ENCODE measurements at places on chromosomes 12 and 14.
A peak's percentile ranks its signal among the peaks of the same experiment; 100 is the strongest.

- no peak for DNase-seq
Observed at GRCh38 chr12:101799774-101800173, 31.0 kb downstream of the GNPTAB start.

GRCh38 chr12:13099844-13100604 lies 3.4 kb downstream of the GSG1 start:
- no peak for DNase-seq

DNA sequence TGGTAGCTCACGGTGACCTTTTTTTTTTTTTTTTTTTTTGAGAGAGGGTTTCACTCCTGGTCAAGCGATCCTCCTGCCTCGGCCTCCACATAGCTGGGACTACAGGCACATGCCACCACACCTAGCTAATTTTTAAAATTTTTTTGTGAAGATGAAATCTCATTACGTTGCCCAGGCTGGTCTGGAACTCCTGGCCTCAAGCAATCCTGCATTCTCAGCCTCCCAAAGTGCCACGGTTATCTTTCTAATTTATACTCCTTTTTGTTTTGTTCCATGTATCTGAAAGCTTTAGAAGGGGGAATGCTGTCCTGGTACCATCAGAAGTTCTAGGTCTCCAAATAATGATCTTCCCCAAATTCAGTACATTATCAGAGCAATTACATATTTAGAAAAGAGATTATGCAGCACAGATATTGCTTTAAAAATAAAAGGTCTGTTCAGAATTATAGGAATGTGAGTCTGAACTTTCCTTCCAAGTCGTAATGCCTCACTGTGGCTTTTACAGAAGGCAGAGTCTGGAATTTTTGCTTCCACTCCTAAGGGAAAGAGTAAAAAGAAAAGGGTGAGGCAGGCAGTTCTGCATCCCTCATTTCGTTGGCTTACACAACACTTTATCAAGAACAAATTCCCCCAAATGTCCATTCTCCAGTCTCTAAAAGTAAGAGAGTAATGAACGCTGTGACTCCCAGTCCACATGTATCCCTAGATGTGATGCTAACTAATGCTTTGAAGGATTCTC lies 73.0 kb downstream of the GCH1 start:
- DNase-seq, result no peak

DNA sequence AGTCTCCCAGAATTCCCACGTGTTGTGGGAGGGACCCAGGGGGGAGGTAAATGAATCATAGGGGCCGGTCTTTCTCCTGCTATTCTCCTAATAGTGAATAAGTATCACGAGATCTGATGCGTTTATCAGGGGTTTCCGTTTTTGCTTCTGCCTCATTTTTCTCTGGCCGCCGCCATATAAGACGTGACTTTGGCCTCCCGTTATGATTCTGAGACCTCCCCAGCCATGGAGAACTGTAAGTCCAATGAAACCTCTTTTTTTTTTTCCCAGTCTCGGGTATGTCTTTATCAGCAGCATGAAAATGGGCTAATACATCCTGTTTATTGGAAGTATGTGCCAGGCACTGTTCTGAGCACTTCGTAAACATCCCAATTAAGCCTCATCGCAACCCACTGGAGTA lies 788 bp downstream of the KRT72 start:
- no peak for DNase-seq

DNA sequence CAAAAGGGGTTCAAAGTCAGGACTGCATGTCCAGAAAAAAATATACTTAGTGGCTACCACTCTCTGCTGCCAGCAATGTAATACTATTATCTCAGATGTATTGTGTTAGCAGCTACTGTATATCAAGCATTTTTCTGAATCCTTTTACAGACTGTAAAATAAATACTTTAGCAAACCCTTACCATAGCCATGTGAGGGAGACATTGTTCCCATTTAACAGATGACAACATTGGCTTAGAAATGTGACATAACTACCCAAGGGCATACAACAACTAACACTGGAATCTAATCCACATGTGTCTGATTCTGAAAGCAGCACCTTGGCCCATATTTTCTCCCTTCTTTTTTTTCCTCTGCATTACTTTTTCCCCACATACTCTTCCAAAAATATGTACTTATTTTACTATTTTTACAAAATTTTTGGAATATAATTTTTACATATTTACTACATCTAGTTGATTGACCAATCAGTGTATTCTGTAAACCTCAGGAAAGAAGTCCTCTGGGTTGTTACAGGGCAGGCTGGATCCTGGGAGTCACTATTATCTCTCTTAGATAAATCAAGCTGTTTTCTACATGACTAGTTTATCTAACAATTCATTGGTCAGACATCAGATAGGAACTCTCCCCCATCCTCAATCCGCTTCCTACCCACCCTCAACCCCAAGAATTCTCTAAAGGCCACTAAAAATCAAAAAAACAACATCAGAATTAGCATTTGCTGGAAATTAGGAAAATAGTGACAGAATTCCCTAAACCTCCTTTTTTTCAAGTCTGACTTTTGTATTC lies 154.1 kb downstream of the BTG1 start:
- DNase-seq, result no peak

- DNase-seq, result no peak
Observed at GRCh38 chr12:64016521-64016920, 172.0 kb downstream of the SRGAP1 start.

- DNase-seq, result no peak
Observed at GRCh38 chr14:22897357-22897756, 14.3 kb downstream of the REM2 start.

- DNase-seq, result peak; percentile 61
Observed at GRCh38 chr14:90235179-90235976, 21.0 kb upstream of the PSMC1 start.

DNA sequence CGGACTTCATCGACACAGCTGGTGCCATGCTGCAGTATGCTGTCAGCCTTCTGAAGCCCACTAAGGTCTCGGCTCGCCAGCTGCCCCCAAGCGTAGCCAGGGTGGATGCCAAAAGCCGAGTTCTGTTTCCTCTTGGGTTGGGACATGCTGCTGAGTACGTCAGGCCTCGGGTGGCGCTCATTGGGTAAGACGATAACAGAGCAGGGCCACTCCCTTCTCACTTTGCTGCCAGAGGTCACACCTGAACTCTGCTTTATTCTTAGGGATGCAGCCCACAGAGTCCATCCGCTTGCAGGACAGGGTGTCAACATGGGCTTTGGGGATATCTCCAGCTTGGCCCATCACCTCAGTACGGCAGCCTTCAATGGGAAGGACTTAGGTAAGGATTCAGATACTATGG lies 11.1 kb downstream of the COQ6 start:
- no peak for DNase-seq

GRCh38 chr14:102225936-102226335 lies 79.0 kb downstream of the MOK start:
- DNase-seq, result no peak

DNA sequence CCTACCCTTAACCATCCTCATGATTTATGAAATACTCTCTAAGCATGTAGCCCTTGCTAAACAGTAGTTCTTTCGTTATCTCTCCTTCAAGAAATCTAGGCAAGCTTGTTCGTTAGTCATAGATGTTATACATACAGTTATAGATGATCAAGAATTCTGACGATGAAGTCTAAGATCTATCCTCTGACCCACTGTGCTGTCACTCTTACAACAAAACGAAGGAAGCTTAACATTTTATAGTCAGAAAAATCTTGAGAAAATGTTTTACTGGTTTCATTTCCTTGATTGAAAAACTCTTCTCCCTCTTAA lies 68.9 kb downstream of the SPPL3 start:
- DNase-seq, result no peak

DNA sequence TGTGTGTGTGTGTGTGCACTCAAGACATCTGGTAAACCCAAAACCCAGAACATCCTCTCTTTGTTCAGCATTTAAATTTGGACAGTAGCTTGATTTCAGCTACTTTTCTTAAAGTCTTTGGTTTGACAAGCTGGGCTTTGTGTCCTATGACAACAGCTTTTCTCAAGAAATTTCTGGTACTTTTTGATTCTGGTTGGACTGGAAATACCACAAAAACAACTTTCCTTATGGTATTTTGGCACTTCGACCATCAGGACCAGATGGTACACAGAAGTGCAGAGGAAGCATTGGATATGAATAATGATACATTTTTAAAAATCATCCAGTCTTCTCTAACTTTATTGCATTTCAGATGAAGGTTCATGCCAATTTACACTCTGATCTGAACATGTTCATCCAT lies 286.6 kb upstream of the FLRT2 start:
- DNase-seq, result no peak
